ENCODE measurements at places on chromosomes 1 and 21.

- DNase-seq = no peak
Observed at GRCh38 chr1:82762829-82763532, 962.2 kb downstream of the ADGRL2 start.

DNA sequence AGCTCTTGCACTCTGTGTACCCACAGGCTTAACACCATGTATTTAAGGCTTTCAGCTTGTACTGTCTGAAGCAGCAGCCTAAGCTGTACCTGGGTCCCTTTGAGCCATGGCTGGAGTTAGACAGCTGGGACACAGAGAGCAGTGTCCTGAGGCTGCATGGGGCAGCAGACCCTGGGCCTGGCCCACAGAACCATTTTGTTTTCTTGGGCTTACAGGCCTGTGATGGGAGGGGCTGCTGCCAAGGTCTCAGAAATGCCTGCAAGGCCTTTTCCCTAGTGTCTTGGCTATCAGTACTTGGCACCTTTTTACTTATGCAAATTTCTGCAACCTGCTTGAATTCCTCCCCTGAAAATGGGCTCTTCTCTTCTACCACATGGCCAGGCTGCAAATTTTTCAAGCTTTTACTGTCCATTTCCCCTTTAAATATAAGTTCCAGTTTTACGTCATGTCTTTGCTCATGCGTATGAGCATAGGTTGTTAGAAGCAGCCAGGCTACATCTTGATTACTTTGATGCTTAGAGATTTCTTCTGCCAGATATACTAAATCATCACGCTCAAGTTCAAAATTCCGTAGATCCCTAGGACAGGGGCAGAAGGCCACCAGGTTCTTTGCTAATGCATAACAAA lies 143.9 kb downstream of the CLEC20A start:
- no peak for DNase-seq

DNA sequence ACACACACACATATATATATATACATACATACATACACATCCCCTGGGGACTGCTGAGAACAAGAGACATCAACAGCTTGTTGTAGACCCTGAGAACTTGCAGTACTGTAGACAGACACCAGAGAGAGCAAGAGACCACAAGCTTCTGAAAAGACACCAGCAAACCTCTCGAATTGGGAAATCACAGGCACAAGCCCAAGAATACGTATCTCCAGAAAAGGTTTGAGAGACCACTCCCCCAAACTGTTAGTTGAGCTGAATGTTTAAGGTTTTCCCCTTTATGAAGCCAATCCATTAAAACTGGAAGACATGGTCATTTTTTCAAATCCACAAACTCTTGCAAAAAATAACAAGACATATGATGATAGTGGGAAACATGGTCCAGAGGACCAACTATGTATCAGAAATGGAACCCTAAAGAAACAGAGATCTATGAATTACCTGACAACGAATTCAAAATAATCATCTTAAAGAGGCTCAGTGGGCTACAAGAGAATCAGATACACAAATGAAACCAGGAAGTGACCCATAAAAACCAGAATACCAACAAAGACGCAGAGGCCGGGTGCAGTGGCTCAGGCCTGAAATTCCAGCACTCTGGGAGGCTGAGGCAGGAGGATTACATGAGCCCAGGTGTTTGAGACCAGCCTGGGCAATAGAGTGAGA lies 45.1 kb downstream of the SLC2A1 start:
- DNase-seq = no peak

GRCh38 chr21:41744028-41744930 lies 22.6 kb downstream of the RIPK4 start:
- no peak for DNase-seq

DNA sequence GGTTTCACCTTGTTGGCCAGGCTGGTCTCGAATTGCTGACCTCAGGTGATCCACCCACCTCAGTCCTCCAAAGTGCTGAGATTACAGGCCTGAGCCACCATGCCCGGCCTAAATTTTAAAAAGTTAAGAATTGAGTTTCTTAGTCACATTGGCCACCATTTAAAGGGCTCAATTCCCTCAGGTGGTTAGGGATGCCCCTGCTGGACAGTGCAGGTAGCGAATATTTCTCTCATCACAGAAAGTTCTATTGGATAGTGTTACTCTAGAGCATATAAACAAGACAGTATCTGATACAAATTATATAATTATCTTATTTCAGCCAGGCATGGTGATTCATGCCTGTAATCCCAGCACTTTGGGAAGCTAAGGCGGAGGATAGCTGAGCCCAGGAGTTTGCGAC lies 320.2 kb downstream of the ZP4 start:
- no peak for DNase-seq

GRCh38 chr1:212007886-212008285 lies 27.5 kb downstream of the INTS7 start:
- no peak for DNase-seq

DNA sequence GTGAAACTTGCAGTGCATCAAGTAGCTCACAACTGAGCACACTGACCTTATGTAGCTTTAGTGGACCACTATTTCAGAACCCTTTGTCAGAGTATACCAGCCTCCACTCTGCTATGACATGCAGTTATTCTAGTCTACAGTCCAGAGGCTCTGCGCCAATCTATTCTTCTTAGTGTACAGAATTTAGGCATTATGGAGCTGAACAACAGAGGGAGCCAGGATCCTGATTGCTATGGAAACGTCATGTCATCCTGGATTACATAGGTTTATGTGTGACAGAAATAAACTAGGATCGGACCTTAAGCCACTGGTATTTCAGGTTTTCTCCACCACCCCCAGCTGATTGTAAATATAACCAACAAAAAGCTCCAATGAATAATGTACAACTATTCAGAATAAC lies 48.1 kb upstream of the EEIG2 start:
- no peak for DNase-seq

GRCh38 chr1:53183095-53183990 lies 13.3 kb upstream of the CPT2 start:
- no peak for DNase-seq

DNA sequence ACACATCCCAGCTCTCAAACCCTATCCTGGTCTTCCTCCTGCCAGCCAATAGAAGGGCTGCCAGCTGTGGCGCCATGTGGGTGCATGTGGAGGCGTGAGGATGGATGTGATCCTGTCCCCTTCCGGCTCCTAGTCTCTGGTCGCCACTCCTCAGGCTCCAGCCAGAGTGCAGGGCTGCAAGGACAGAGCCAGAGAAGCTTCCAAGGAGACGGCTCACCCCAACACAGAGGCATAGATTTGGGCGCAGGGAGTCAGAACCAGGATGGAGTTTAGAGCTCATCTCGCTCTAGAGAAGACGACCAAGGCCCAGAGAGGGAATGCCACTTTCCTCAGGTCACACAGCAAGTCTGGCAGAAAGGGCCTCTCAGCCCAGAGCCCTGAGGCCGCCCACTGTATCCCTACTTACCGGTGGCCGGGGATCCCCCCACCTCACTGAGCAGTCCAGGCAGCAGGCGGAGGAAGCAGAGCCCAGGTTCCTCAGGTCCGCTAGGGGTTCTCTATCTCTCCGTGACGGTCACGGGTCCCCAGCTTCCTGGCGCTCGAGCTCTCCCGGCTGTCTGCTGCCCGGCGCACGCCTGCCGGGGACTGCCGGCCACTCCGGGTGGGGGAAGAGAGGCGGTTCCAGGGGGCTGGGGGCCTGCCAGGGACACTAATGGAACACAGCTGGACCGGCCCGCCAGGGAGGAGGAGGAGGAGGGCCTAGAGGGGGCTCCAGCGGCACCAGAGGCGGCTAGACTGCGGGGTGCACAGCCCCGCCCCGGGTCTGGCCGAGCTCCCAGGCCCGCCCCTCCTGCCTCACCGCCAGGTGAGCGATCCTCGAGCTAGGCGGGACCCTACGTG lies at the start of gene COL16A1:
Gene COL16A1 (minus strand): TSS at position 587 of the 840 bp plus-strand sequence. CDS start 1,824 bp downstream, outside the sequence.
- no peak for DNase-seq

DNA sequence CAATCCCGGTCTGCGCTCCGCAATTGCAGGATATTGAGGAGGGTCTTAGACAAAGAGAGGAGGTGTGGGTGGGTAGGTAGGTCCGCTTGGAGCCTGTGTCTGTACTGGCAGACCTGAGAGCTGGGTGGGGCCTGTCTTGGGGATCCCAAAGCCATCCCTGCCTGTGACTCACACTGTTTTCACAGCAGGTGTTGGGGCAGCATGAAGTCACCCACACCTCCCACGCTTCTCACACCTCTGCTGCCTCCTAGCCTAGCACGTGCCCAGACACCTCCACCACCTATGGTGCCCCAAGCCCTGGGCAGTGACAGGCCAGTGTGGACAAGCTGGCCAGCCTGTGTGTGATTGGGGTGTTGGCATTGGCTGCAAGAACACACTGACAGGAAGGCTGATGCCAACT lies 65.7 kb upstream of the ECE1 start:
- no peak for DNase-seq

- DNase-seq = no peak
Observed at GRCh38 chr1:83516369-83516768, 482.6 kb downstream of the TTLL7 start.

DNA sequence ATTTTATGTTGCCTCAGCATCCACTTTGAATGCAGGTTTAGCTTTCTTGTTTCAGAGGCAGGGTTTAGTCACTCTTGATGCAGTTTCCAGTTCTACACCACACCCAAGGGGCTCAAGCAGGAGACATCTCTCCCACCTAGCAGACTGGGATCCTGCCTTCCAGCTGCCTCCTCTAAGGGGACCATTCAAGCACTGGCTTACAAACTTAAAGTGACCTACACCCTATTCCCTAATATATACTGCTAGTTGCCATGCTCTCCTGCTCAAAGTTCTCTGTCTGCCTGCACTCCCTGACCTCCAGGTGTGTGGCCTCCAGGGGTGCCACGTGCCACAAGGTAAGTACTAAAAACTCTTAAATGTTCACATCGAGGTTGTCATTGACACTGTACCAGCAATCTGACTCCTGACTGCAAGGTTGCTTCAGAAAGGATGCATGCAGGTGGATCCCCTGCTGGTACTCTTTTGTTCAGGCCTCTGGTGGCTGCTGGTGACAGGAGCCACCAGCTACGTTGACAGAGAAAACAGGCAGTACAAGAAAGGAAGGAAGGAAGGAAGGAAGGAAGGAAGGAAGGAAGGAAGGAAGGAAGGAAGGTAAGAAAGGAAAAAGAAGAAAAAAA lies 185.9 kb downstream of the COQ8A start:
- no peak for DNase-seq

DNA sequence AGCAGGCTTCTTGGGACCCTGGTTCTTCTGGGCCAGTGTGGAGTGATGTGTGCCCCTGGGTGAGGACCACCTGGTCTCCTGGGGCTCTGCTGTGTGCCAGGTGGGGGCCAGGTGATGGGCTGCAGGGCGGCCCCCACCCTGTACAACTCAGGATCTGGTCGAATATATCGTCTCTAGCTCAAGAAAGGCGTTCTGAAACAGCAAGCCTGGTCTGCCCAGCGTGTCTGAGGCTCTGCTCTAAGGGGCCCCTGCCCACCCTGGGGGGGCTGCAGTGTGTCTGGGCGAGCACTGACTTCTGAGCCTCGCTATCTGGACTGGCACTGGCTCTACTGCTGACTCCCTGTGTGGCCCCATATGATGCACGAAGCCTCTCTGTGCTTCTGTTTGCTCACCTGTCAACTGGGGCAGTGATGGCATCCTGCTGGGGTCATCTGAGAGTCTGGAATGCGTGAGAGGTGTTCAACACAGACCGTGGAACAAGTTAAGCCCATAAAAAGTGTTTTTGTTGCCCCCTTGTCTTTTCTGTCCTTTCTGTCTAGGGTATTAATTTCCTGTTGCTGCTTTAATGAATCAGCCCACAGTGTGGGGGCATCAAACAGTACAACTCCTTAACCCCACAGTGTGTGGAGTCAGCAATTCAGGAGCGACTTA lies 56.0 kb upstream of the TRAPPC10 start:
- no peak for DNase-seq

DNA sequence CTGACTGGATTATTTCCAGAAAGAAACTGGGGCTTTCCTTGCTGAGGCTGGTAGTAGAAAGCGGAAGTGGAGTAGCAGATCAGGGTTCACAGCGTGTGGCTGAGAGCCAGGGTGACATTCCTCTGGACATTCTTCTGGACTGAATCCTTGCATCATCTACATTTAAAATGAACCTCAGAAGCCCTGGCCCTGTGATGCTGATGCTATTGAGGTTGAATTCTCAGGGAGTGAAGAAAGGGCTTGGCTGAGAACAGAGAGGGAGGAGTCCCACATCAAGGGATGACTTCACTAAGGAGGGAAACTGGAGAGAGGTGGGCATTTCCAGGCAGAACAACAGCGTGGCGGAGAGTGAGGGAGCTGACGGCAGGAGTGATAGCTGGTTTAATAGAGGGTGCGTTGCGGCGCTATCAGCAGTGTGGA lies 102.3 kb upstream of the LMO4 start:
- no peak for DNase-seq

DNA sequence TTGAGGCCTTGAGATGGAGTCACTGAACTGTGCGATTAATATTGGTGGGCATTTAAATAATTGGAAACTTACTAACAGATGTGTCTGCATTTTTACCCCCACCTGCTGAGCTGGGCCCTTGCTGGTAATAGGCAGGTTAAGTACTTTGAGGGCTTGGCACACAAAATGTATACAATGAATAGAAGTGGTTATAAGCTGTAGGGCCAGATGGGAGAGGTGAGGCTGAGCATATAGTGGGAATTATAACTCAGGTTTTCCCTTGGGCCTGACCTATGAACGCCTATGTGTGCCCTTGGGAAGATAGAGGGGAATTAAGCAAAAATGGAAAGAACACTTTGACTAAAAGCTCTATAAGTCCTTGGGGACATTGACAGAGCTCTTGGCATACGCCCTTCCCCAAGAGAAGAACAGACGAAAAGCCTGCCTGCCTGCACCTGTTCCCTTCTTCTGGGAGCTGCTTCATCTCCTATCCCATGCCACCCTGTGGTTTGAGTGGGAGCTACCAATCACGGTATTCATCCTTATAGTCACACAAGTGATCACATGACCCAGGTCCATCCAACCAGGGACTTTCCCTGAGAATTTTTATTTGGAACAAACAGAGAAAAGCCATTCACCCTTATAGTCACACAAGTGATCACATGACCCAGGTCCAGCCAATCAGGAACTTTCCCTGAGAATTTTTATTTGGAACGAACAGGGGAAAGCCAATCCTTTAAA lies 260.7 kb upstream of the CSF3R start:
- DNase-seq = peak; percentile 10

DNA sequence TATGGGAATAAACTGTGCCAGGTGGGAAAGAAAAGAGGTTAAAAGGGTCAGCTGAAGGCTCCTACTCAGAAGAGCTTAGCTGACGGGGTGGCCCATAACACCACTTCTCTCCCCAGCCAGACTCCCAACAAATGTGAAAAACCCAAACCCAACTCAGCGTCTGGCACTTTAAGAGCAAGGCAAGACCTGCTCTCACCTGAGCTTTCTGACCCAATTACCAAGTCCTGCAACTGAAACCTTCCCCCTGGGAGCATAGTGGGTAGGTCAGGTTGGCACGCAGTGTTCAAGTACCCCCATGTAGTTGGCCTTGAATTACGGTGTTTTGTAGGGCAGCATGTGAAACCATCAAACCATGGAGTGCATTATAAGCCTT lies 3.2 kb downstream of the IRF6 start:
- DNase-seq = no peak

DNA sequence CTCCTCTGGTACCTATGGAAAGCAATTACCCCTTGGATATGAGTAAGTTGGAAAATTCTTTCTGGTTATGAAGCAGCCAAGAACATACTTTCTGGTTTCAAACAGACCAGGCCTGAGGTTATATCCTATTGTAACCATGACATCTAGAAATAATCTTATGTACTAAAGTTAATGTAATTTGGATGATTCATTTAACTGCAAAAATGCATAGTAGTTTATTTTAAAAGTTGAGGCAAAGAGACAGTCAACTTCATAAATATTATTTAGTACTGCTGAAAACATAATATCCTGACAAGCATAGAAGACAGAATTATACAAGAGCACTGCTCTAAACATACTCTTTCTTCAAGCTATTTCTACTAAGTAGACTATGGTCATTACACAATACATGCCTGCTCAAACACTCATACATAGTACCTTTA lies 25.5 kb downstream of the ODF2L start:
- no peak for DNase-seq

- no peak for DNase-seq
Observed at GRCh38 chr1:200887772-200888348, 6.8 kb upstream of the INAVA start.

All from NCI-H1417 treated with DMSO at 0.1 percent for 48 hours (cell line).